Fibroblast of skin of scalp (primary cell): ENCODE measurements at places on chromosomes 2 and 18.

DNA sequence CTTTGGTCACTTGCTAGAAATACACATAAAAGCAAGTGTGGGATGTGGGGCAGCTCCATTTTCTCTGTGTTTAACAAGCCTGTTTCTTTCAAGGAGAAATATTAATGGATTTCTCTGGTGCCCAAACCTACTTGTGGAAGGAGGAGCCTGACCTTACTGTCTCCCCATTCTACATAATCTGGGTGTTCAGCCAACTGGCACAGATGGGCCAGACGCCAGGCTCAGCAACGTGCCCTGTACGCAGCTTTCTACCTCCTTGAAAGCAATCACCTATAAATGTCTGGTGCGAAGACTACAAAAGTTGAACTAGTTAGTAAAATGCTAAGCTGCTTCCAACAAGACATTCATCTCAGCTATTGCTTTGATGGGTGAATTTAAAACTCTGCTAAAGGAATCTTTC lies 33.2 kb upstream of the MYO3B start:
- no peak for DNase-seq

DNA sequence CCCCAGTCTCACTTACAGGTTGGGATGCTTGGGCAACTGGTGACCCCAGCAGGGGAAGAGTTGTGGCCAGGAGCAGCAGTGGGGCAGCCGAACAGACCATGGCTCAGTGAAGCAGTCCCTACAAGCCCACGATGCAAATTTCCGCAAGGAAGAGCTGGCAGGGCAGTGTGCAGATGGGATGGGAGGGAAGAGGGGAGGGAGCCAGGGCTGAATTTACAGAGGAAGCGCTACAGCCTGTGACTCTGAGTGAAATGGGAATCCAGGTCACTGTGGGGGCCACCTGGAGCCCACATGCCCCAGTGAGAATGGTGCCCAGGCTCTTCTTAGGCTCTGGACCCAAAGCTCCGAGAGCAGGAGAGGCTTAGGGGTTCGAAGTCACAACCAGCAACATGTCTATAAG lies 27.0 kb upstream of the SELENOI start:
- DNase-seq: no peak

DNA sequence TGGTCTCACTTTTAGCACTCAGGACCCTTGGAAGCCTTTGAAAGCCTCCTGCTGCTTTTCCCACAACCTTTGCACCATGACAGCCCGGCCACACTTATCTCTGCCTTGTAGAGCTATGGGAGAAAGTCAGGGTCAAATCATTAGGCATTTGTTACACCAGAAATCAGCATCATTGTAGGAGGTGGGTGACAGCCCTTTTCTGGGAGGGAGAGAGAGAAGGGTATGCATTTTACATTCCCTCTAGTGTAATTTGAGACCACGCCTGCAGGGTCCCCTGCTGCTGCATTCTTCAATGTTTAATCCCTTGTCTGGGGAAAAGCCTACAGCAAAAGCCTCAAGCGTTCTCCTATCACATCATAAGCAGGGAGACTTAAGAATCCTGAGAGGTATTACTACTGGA lies 766.8 kb upstream of the FAM98A start:
- DNase-seq: no peak

GRCh38 chr18:49344825-49345224 lies 115.6 kb downstream of the DYM start:
- no peak for DNase-seq
